Activated CD4-positive, alpha-beta memory T cell treated with anti-CD3 and anti-CD28 coated beads for 36 hours (primary cell): ENCODE measurements at places on chromosomes 1 and 21. TPM values are rescaled to one million over a fixed set of nuclear protein-coding genes. Genes with fewer than 3 reads are reported as not detected.

- H3K4me1 ChIP-seq: peaks cover 45% of the 10 kb centered on the region
- H3K27ac ChIP-seq: peak within 1 kb of the TSS; percentile 28
- no peaks in the 10 kb centered on the region for H3K27me3 ChIP-seq
- peak; percentile 86 for DNase-seq
- no peaks in the 10 kb centered on the region for H3K36me3 ChIP-seq
Observed at GRCh38 chr1:9128520-9129265, at the start of gene GPR157. GPR157 (minus strand) TSS chr1:9129102; CDS start chr1:9129027, 75 bp downstream.

GRCh38 chr1:78511334-78511733 lies 20.6 kb downstream of the PTGFR start:
- DNase-seq: no peak
- no peaks in the 10 kb centered on the region for H3K4me1 ChIP-seq
- no peak overlapping the region for H3K4me3 ChIP-seq
- peaks cover 2% of the 10 kb centered on the region for H3K27me3 ChIP-seq
- H3K27ac ChIP-seq: no peak overlapping the region

- no peak overlapping the region for H3K27ac ChIP-seq
- H3K4me1 ChIP-seq: no peaks in the 10 kb centered on the region
Observed at GRCh38 chr1:168050307-168050706, 86.4 kb downstream of the GPR161 start.

- H3K4me1 ChIP-seq: no peaks in the 10 kb centered on the region
- no peak overlapping the region for H3K27ac ChIP-seq
- no peak overlapping the region for H3K4me3 ChIP-seq
- no peak for DNase-seq
Observed at GRCh38 chr1:155648207-155649147, 38.5 kb downstream of the MSTO1 start.

Gene KRTCAP2
- total RNA-seq: 146 TPM

DNA sequence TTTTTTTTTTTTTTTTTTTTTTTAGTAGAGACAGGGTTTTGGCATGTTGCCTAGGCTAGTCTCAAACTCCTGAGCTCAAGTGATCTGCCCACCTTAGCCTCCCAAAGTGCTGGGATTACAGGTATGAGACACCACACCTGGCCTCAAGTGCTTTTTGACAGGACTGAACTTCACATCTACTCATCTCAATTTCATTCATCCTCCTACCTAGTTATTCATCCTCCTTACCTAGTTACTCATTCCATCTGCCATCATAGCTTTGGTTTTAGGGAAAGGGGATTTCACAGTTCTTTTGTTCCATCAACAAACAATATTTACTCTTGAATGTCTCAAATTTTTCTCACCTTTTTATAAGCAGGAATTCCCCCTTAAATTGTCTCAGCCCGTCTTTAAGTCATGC lies 38.6 kb upstream of the RALGPS2 start:
- DNase-seq: no peak
- H3K4me1 ChIP-seq: peaks cover 2% of the 10 kb centered on the region
- H3K4me3 ChIP-seq: no peak overlapping the region
- H3K27me3 ChIP-seq: peaks cover 1% of the 10 kb centered on the region

DNA sequence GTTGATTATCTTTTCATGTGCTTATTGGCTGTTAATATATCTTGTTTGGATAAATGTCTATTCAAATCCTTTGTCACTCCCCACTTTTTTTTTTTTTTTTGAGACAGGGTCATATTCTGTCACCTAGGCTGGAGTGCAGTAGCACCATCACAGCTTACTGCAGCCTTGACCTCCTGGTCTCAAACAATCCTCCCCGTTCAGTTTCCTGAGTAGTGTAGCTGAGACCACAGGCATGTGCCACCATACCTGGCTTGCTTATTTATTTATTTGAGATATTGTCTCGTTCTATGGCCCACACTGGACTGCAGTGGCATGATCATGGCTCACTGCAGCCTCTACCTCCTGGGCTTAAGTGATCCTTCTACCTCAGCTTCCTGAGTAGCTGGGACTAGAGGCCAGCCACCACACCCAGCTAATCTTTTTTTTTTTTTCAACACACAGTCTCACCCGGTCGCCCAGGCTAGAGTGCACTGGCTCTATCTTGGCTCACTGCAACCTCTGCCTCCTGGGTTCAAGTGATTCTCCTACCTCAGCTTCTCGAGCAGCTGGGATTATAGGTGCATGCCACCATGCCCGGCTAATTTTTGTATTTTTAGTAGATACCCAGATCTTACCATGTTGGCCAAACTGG lies 13.9 kb upstream of the MYCL start:
- peaks cover 2% of the 10 kb centered on the region for H3K4me1 ChIP-seq
- no peak for DNase-seq
- H3K27ac ChIP-seq: no peak overlapping the region

- no peaks in the 10 kb centered on the region for H3K27me3 ChIP-seq
- no peak overlapping the region for H3K4me3 ChIP-seq
- H3K27ac ChIP-seq: no peak overlapping the region
- no peaks in the 10 kb centered on the region for H3K36me3 ChIP-seq
- DNase-seq: no peak
Observed at GRCh38 chr1:99018313-99018712, 13.7 kb upstream of the PLPPR5 start.

Gene SERPINC1
- not detected for total RNA-seq

DNA sequence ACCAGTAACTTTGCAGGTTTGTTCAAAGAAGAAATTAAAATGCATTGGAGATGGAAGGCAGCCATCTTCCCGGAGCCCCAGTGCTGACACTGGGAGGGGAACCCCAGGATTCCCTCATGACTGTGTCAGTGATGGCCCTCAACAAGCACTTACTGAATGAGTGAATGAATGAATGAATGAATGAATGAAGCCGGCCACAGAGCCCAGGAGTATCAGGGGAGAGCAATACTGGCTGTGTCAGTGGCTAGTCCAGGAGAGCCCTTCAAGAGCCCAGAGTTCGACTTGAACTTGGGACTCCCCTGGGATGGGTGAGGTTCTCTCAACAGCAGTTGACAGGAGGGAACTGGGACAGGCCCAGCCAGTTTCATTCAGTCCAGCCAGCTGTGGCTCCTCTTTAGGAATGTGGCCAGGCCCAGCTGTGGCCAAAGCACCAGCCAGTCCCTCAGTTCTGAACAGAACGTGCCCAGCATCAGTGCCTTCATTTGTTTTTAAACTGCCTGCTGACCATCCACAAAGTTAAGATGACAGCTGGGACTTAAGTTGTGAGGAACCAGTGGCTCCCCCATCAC lies 9.2 kb upstream of the ERG start:
- H3K4me3 ChIP-seq: no peak overlapping the region
- no peak for DNase-seq
- peaks cover 23% of the 10 kb centered on the region for H3K27me3 ChIP-seq
- no peaks in the 10 kb centered on the region for H3K36me3 ChIP-seq
- H3K27ac ChIP-seq: no peak overlapping the region
- peaks cover 4% of the 10 kb centered on the region for H3K4me1 ChIP-seq

Gene NBPF19
- total RNA-seq: 13.2 TPM

- no peaks in the 10 kb centered on the region for H3K4me1 ChIP-seq
- no peak for DNase-seq
- no peaks in the 10 kb centered on the region for H3K36me3 ChIP-seq
- H3K4me3 ChIP-seq: no peak overlapping the region
Observed at GRCh38 chr1:216175714-216176113, 247.5 kb downstream of the USH2A start.

Gene CPLANE2
- total RNA-seq: 3.9 TPM

- H3K27ac ChIP-seq: peak overlapping the region; percentile 81
- DNase-seq: peak; percentile 70
- H3K27me3 ChIP-seq: no peaks in the 10 kb centered on the region
Observed at GRCh38 chr1:92587445-92587844, 100.7 kb upstream of the GFI1 start.

GRCh38 chr1:74237787-74238186 lies 2.6 kb downstream of the TNNI3K start:
- H3K4me3 ChIP-seq: no peak overlapping the region
- DNase-seq: no peak
- no peaks in the 10 kb centered on the region for H3K4me1 ChIP-seq

Gene RERE
- 50.5 TPM for total RNA-seq

DNA sequence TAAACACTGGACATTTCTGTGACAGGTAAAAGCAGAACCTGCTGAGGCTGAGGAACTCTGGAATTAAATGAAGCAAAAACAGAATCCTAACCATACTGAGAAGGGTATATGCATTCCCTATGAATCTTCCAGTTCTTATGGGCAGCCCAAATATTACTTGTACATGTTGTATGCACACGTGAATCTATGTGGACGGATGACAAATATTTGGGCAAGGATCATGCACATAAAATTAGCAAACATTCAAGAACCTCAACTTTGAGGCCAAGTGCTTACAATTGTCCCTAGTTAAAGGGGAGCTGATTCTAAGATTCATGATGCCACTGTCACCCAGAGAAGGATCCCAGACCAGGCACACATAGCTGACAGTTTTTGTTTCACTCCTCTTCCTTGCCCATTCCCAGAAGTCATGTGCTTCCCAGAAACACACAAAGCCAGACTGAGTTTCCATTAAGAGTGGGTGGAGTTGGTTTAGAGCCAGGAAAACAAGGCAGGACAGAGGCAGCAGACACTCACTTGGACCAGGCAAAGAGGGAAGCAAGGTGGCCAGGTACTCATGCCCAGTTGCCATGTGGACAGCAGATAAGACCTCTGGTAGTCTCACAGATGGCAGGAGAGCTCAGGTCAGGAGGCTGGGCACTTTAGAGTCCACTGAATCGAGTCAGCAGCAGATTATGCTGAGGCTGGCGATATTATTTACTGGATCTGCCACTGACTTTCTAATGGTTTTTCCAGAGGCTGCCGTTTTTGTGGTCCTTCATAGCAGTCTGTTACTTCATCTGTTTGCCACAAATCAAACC lies 25.6 kb downstream of the AK2 start:
- H3K4me3 ChIP-seq: no peak overlapping the region
- H3K4me1 ChIP-seq: peaks cover 15% of the 10 kb centered on the region
- DNase-seq: no peak
- H3K36me3 ChIP-seq: peaks cover 68% of the 10 kb centered on the region
- H3K27me3 ChIP-seq: no peaks in the 10 kb centered on the region
- H3K27ac ChIP-seq: no peak overlapping the region

GRCh38 chr21:26448751-26449150 lies 124.3 kb downstream of the CYYR1 start:
- no peaks in the 10 kb centered on the region for H3K27me3 ChIP-seq
- no peaks in the 10 kb centered on the region for H3K4me1 ChIP-seq
- no peaks in the 10 kb centered on the region for H3K36me3 ChIP-seq

DNA sequence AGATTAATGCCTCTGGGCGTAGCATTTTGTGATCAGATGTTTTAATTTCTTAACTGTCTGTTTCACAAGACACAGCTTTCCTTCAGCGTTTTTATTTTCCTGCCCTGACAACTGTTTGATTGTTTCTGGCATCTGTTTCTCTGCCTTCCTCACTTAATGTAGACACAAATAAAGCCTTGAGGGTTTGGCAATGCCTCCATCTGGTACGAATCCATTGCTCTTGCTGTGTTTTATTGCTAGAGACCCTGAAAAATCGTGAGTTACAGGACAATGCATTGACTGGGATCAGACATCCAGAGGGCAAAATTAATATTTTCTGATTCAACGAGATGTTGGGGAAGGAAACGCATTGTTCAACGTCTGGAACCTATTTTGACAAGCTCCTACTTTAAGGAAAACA lies 363.5 kb downstream of the MRPL39 start:
- H3K4me3 ChIP-seq: no peak overlapping the region
- H3K27ac ChIP-seq: no peak overlapping the region
- no peaks in the 10 kb centered on the region for H3K36me3 ChIP-seq
- H3K4me1 ChIP-seq: no peaks in the 10 kb centered on the region
- H3K27me3 ChIP-seq: no peaks in the 10 kb centered on the region
- DNase-seq: no peak

DNA sequence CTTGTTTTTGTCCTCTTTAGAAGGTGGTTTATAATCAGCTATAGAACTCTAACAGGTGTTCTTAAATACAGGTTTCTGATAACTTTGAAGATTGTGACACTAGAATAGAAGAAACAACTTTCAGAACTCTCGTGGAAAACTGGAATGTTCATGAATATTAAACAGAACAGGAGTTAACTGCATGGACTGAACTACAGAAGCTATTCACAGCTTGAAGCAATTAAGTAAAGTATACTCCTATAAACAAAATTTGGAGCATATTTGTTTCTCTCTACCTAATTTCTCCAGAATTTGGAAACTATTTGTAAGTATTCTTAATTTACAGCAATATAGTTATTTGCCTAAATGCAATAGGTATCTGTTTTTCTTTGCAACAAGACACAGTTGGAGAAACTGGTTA lies 824.8 kb downstream of the ADGRL2 start:
- no peak for DNase-seq
- no peak overlapping the region for H3K27ac ChIP-seq
- H3K27me3 ChIP-seq: no peaks in the 10 kb centered on the region
- no peak overlapping the region for H3K4me3 ChIP-seq

- DNase-seq: no peak
- H3K4me1 ChIP-seq: peaks cover 44% of the 10 kb centered on the region
- peaks cover 16% of the 10 kb centered on the region for H3K36me3 ChIP-seq
- H3K27me3 ChIP-seq: no peaks in the 10 kb centered on the region
- H3K27ac ChIP-seq: peak overlapping the region; percentile 82
- peak overlapping the region; percentile 96 for H3K4me3 ChIP-seq
Observed at GRCh38 chr1:27322569-27323240, 742 bp downstream of the TMEM222 start.

DNA sequence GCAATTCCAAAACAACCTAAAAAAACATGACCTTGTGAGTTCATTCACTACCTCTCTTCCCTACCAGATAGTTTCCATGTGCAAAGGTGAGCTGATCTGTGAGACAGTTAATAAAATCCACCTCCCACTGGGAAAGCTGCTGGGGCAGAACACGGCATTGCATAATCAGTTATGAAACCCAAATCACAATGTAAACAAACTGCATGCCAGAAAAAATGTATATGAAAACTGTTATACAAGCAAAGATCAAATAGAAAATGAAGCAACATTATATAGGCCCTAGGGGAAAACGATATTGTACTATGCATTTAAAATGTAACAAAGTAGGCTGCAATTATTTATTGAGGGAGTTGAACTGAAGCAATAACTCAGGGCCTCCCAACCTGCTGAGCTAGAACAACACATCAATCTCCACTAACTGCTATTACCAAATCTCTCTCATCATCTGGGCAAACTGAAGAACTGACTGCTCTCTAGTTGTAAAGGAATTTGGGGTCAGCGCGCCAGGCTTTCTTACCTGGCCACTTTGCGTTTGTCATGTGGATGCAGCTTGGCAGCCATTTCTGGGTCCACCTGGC lies 31.0 kb downstream of the TRIT1 start:
- H3K27me3 ChIP-seq: no peaks in the 10 kb centered on the region
- no peak overlapping the region for H3K27ac ChIP-seq
- peaks cover 9% of the 10 kb centered on the region for H3K36me3 ChIP-seq
- peaks cover 10% of the 10 kb centered on the region for H3K4me1 ChIP-seq
- DNase-seq: no peak
